NCI-H526 (cell line): ENCODE measurements at places on chromosomes 2 and 18.

DNA sequence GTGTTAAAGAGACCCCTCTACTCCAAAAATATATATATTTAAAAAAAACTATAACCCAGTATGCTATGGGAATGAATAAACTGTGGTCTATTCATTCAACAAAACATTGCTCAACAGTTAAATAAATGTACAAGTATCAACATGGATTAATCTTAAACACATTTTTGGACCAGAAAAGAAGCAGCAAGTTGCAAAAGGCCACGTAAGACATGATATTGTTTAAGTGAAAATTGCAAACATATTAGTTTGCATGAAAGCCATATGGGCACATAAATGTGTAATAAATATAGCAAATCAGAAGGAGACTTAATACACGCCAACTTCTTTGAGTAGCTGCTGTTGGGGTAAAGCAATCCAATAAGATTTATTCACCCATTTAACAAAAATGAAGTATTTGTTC lies 321.5 kb downstream of the FBXO15 start:
- DNase-seq = no peak

- no peak for DNase-seq
Observed at GRCh38 chr18:63617049-63617914, 26.8 kb downstream of the SERPINB4 start.

DNA sequence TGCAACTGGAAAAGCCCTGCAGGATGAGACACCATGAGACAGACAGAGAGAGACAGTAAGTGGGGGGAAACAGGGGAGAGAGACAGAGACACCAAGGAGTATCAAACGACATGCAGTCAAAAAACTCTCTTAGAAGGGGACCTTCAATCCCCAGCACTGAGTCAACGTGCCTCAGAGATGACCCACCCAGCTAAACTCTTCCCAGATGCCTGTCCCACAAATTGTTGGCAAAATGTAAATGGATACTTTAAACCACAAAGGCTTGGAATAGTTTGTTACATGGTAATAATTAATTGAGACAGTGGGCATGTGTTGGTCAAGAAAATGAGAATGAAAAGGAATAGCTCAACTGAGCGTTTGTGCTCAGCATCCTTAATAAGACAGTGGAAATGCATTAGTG lies 98.3 kb downstream of the GRB14 start:
- DNase-seq = no peak

DNA sequence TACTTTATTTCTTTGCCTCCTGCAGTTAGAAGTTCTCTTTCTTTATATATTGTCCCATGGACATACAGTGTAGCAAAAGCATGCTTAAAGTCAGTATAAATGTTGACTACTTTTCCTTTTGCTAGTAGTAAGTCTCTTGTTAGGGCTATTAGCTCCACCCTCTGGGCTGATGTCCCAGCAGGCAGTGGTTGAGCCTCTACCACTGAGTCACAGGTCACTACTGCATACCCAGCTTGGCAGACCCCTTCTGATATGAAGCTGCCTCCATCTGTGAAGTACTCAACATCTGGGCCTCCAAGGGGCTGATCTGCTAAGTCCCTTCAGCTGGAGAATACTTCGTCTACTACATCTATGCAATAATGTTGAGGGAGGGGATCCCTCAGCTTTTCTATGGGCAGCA lies 61.0 kb upstream of the SLC35G4 start:
- DNase-seq = no peak

- no peak for DNase-seq
Observed at GRCh38 chr2:153294199-153294786, 184.3 kb downstream of the RPRM start.

GRCh38 chr2:203683932-203684556 lies 22.4 kb upstream of the CD28 start:
- no peak for DNase-seq

- DNase-seq = no peak
Observed at GRCh38 chr2:149399934-149400615, 69.7 kb downstream of the LYPD6 start.

GRCh38 chr2:207955456-207955855 lies 69.9 kb downstream of the PLEKHM3 start:
- no peak for DNase-seq

GRCh38 chr2:230416061-230416721 lies at the start of gene SP100:
TSS of gene SP100 (plus strand) at chr2:230416201. CDS start at chr2:230416297, 96 bp downstream.
- no peak for DNase-seq

DNA sequence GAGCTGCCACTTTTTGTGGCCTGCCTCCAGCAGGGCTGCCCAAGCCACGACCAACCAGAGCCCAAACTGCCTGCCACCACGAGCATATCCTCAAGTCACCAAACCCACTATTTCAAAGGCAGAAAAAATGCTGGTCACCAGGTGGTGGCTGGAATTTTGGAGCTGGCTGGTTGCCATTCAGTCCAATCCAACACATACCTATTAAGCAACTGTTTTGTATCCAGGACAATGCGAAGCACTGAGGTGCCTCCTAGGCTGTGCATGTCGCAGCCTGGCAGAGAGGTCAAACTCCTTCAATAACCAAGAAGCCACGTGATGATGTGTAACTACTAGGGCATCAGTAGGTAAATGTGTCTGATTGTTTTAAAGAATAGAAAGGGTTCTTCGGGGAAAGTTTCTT lies 108.3 kb upstream of the PPP1CB start:
- no peak for DNase-seq
